ENCODE measurements at places on chromosomes 7 and 10.

DNA sequence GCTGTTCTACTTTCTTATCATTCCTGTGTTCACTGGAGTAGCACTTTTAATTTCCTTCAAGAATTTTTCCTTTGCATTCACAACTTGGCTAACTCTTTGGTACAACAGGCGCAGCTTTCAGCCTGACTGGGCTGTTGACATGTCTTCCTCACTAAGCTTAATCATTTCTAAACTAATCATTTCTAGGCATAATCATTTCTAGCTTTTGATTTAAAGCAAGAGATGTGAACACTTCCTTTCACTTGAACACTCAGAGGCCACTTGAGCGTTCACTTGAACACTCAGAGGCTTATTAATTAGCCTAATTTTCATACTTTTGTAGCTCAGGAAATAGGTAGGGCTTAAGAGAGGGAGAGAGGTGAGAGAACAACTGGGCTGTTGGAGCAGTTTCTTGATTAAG, 15.9 kb downstream of the C10orf90 start:
- DNase-seq: no peak

- no peak for DNase-seq
Measured at GRCh38 chr10:128286762-128287500, 160.7 kb upstream of the MKI67 start.

GRCh38 chr7:117205873-117206272, 117.0 kb downstream of the WNT2 start:
- no peak for DNase-seq

DNA sequence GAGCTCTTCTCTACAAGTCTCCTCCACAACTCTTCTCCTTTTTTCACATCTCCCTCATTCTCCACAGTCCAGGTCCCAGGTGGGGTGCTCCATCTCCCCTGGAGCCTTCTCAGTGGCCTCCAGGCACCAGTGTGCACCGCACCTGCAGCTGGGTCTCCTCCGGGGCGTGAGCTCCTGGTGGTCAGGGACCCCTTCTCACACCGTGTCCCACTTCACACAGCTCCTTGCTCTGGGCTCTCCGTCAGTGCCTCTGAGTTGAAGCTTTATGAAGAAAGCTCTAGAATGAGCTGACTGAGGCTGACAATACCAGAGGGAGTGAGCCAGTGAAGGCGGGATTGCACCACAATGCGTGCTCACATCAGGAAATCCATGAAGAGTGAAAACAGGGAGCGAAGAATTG, 290.2 kb downstream of the DNAJB6 start:
- DNase-seq: no peak

DNA sequence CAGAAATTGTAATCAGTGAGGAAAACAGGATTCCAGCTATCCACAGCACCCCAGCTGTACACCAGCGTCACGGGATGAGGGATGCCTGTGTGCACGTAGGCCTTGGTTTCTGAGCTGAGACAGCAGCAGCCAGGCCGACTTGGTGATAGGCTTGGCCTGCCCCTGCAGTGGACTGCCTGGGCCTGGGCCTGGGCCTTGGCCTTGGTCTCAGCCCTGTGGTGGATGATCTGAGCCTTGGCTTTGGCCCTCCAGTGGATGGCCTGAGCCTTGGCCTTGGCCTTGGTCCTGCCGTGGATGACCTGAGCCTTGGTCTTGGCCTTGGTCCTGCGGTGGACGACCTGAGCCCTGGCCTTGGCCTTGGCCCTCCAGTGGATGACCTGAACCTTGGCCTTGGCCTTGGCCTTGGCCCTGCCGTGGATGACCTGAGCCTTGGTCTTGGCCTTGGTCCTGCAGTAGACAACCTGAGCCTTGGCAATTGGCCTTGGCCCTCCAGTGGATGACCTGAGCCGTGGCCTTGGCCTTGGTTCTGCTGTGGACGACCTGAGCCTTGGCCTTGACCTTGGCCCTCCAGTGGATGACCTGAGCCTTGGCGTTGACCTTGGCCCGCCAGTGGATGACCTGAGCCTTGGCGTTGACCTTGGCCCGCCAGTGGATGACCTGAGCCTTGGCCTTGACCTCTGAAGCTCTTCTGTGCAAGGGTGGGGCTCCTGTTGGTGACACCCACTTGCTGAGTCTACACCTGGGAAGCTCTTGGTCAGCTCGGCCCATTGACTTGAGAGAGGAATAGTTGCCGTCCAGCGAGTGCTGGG, 93.8 kb downstream of the CUX1 start:
- DNase-seq: no peak

DNA sequence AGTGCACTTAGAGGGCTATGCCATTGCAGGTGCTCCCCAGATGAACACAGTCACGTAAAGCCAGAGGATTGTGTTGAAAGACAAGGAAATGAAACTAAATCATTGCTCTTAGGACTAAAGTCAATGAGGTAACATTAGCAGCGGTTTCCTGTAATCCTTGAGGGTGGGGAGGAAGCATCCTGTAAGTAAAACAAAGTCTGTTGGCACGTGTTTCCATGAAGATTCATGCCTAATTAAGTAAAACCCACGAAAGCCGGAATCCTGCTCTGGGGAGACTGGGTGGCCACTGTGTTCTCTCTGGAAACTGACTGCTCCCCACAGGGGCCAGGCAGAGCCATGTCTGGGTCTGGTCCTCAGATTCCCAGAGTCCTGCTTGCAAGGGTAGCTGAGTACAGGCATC, 18.3 kb downstream of the STEAP1B start:
- DNase-seq: peak; percentile 45

- peak; percentile 47 for DNase-seq
Measured at GRCh38 chr7:131151034-131151433, 176.6 kb upstream of the MKLN1 start.

- DNase-seq: peak; percentile 15
Measured at GRCh38 chr10:114806562-114807391, 14.8 kb upstream of the FHIP2A start.
